Activated CD8-positive, alpha-beta memory T cell treated with anti-CD3 and anti-CD28 coated beads for 1 hour (primary cell): ENCODE measurements at places on chromosomes 4 and X.
A peak's percentile ranks its signal among the peaks of the same experiment; 100 is the strongest.

GRCh38 chr4:111919639-111920038 is 225.6 kb upstream of the FAM241A start:
- DNase-seq: no peak

- no peak for DNase-seq
Observed at GRCh38 chrX:16476692-16477091, 173.3 kb upstream of the S100G start.

DNA sequence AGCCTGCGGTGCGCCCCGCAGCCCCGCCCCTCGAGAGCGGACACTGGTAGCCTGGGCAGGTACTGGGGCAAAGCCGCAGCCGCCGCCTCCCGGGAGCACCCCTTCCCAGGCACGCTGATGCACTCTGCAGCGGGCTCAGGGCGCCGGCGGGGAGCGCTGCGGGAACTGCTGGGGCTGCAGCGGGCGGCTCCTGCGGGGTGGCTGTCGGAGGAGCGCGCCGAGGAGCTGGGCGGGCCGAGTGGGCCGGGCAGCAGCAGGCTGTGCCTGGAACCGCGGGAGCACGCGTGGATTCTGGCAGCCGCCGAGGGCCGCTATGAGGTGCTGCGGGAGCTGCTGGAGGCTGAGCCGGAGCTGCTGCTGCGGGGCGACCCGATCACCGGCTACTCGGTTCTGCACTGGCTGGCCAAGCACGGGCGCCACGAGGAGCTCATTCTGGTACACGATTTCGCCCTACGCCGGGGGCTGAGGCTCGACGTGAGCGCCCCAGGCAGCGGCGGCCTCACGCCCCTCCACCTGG is 401 bp downstream of the SOWAHD start:
- no peak for DNase-seq

DNA sequence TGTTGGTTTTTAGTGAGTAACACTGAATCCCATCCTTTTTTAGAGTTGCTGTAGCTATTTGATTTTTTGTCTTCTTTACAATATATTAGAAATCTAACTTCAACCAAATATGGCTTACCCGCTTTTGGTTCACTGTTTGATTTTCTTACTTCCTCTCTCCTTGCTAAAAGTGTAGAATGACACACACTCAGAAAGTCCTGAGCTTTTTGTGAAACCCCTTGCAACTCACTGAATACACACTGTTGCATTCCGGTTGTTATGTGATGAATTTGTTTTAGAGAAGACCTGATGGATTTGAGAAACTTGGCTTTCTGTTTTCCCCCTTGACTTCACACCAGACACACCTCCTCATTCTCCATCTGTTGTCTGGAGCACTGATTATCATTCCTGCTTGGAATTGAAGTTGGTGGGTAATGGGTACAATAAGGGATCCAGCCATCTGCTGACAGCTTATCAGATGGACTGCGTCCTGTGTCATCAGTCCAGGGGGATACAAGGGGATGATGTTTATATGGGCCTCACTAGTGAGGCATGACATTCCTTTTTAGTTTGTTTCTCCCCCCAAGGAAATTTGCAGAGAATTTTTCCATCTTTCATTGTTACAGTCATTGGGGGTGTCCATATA is 5.2 kb downstream of the TMEM164 start:
- no peak for DNase-seq

- DNase-seq: peak; percentile 29
Observed at GRCh38 chrX:47831788-47832187, 4.9 kb upstream of the ZNF81 start.

GRCh38 chr4:105155426-105155825 is 8.8 kb downstream of the TET2 start:
- DNase-seq: no peak

GRCh38 chrX:10769195-10769594 is 148.8 kb upstream of the MID1 start:
- DNase-seq: no peak

GRCh38 chr4:118290951-118291350 is 61.9 kb downstream of the PRSS12 start:
- no peak for DNase-seq

DNA sequence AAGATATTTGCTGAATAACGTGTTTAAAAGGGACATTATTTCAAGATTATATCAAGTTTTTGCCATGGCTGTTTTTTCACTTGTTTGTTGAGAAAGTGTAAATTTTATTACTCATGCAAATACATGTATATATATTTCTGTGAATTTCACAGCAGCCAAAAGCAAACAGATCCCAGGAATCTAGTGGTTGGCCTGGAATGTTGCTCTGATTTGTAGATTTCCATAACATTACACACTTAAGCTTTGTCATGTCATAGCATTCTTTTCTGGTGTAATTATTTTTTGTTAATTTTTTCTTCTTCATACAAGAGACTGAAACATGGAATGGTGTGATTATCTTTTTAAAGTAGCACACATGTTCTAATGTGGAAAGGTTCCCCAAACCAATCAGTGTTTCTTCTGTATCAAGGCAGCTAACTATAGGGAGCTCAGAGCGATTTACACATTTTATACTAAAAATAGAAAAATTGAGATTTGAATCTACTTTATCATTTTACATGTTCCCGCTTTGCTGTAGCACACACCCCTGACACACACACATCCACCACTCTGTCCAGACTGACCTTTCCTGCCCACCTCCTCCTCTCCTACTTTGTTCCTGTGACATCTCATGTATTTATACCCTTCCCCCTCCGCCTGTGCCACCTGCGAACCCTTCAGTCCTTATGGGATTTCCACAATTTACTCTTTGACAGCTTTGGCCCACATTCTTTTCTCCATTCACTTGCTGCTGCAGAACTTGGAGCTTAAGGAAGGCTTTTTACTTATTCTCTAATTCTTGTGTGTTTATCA is 20.3 kb downstream of the RUFY3 start:
- DNase-seq: no peak

DNA sequence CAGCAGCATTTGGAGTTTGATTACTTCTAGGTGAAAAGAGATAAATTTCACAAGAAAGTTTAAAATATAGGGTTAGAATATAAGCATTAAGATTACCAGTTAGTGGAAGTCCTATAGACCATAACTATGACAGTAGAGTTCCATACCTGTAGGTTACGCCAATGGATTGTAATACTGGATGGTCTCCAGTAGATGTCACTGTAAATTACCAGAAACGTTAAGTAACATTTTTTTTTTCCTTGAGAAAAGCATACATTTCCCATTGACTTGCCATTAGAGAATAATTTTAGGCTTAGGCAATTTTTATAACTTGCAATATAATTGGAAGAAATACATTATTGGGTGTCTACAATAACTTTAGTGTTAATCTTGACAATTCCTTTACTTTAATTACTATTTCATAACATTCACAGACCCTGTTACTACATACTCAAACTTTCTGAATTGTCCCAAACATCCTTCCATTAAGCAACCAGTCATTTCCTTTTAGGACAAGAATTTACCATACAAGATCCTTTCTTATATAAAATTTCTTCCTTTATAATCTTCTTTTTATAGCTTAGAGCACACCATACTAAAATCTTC is 304.1 kb upstream of the TECRL start:
- DNase-seq: no peak

DNA sequence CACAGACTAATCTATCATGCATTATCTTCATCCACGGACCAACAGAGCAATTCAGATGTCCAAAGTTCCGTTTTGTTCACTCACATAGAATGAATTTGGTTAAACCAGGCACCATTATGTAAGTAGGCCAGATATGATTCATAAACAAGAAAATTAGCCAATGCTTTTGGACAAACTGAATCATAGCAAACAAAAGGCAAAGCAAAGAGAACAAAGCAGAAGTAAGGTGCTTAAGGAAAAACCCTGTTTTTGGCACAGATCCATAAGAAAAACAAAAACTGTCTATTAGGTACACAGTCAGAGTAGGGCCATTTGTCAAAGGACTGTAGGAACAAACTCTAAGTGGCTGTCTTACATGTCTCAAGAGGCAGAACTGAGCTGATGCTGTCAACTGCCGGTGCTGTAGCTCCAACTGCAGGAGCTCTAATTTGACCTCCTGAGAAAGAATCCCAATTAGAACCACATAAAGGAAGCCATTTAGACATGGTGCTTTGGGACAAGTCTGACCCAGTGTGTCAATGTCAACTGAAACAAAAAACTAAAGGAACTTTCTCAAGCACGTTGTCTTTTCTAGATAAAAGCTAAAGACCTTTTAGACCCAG is 146.7 kb downstream of the COL25A1 start:
- no peak for DNase-seq

- DNase-seq: no peak
Observed at GRCh38 chrX:44747969-44748368, 95.9 kb upstream of the DUSP21 start.

DNA sequence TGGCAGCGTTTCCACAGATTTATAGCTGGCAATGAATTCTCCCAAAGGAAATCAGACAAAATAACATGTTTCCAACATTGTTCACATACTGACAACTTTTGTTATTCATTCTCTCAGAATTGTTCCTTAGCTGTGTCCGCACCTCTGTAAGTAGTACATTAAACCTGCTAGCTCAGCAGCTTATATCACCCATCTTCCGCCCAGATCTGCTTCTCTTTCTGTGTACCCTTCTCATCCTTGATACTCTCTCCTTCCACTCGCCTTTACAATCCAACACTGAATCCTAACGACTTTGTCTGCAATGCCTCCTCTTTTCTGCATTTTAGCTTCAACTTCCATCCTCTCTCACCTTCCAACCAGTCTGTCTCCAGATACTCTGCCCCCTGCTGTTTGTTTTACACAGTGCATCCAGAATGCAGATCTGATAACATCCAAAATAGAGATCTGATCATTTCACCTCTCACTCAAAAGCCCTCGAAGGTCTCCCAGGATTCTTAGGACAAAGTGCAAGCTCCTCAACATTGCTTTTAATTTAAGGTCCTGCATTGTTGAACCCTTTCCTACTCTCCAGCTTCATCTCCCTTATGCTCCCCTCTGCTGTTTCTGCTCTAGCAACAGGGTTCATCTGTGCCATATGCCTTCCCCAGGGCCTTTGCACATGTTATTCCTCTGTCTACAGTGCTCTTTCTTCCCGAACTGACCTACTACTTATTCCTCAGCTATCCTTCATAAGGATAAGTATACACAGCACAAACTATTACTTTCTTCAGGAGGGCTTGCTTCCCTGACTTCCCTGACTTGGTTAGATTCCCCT is 67.3 kb upstream of the VBP1 start:
- no peak for DNase-seq

DNA sequence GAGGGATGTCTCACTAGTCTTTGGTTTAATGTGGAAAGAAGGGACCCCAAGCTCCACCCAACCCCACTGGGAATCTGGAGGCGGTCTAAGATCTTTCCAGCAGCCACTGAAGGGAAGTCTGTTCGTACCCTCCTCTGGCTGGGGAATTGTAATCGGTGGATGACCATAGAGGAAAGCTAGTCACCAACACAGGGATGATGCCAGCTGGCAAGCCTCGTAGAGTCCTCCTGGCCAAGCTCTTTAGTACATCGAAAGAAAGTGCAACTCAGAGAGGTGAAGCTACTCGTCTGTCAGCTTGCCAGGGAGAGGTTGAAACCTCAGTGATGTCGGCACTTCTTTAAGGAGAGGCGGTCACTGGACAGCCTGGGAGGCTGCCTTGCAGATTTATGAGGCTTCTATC is 58.7 kb downstream of the MAMLD1 start:
- no peak for DNase-seq

DNA sequence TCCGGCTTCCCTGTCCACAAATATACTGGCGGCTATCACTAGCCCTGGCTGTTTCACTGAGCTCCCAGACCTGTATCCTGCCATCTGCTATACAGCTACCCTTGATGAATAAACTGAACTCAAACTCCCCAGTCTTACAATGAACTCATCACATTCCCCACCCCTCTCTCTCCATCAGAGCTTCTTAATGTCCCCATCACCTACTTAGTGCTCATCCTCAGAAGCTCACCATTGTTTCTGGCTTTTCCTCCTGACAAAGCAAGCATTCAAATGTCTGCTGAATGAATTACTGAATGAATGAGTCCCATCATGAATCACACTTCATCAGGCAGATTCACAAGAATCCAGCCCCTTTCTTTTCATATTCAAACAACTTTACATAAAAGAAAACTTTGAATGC is 5.7 kb upstream of the DGAT2L6 start:
- DNase-seq: no peak

GRCh38 chr4:101122019-101122418 is 225.3 kb downstream of the PPP3CA start:
- no peak for DNase-seq

- no peak for DNase-seq
Observed at GRCh38 chr4:116636917-116637316, 448.5 kb downstream of the TRAM1L1 start.

GRCh38 chrX:83819304-83819703 is 41.6 kb upstream of the CYLC1 start:
- DNase-seq: no peak

DNA sequence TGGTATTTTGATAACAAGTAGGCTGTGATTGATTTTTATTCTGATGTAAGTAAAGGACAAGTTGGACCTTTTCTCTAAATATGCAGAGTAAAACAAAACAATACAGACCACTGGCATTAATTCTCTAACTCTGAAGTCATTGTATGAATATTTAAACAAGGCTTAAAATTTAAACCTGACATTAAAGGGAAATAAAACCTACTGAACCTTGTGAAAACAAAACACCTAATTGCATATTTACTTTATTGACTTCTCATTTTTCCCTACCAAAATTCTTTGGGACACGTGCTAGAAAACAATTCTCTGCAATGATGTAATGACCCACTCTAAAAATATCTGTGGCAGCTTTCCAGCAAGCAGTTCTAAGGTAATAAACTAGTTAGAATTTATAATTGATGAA is 369.7 kb upstream of the TRAM1L1 start:
- DNase-seq: no peak

DNA sequence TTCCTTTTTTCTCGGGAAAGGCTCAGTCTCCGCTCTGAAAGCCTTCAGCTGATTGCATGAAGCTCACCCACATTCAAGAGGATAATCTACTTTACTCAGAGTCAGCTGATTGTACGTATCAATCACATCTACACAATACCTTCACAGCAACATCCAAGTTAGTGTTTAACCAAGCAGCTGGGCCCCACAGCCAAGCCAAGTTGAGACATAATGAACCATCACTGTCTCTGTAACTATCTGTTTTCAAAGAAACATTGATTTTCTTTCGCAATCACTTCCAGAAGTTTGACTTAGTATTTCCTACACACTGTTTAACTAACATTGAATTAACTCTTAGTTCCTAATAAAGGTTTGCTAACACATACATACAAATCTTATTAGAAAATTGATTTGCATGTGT is 40.3 kb downstream of the RWDD4 start:
- DNase-seq: no peak

- DNase-seq: no peak
Observed at GRCh38 chrX:103405009-103405333, 28.6 kb downstream of the BEX3 start.

- DNase-seq: no peak
Observed at GRCh38 chr4:137748616-137749015, 216.3 kb upstream of the PCDH18 start.
